SHP77 (cell line): ENCODE measurements at places on chromosomes 4 and X.

DNA sequence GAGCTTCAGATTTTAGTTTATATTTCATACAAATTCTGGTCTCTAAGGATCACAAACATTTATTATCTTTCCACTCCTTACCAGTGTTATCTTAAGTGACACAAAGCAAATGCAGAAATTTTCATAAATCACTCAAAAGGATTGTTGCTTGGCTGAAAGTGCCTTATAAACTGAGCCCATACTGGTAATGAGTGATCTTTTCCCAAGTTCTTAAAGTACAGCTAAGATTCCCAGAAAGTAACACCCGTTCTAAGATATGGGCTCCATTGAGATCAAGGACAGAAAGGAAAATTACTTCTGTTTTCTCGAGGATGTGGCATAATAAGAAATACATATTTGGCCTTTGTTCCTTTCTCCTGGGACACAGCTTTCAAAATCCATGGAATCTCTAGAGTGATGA, 313.7 kb downstream of the ARHGAP24 start:
- DNase-seq, result no peak

DNA sequence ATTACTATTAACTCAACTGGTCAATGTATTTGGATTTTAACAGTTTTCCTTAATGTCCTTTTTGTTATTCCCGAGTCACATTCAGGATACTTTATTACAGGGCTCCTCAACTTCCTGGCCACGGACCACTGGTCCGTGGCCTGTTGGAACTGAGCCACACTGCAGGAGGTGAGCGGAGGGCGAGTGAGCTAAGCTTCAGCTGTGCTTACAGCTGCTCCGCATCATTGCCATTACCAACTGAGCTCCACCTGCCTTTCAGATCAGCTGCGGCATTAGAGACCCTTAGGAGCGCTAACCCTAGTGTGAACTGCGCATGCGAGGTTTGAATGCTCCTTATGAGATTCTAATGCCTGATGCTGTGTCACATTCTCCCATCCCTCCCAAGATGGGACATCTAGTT, 591.7 kb downstream of the CCSER1 start:
- DNase-seq, result peak; percentile 72

DNA sequence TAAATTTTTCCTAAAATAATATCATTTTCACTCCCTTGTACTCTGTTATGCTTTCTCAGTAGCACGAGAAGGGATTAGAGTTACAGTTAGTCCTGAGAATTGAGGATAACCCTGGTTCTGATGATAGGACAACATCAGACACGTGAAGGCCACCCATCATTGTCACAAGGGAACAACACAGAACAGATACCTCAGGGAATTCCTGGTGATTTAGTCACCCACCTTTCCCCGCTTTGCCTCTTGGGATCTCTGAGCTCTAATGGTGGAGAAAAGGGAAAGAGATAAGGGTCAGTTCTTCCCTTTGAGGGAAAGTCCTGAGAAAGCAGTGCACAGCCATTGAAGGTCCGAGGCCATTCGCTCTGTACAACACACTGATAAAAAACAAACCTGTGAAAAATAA, 112.3 kb upstream of the GALNT7 start:
- no peak for DNase-seq

GRCh38 chrX:65203545-65203944, 227.3 kb upstream of the ZC4H2 start:
- DNase-seq, result no peak

GRCh38 chrX:64427281-64427680, 32.0 kb upstream of the MTMR8 start:
- no peak for DNase-seq

DNA sequence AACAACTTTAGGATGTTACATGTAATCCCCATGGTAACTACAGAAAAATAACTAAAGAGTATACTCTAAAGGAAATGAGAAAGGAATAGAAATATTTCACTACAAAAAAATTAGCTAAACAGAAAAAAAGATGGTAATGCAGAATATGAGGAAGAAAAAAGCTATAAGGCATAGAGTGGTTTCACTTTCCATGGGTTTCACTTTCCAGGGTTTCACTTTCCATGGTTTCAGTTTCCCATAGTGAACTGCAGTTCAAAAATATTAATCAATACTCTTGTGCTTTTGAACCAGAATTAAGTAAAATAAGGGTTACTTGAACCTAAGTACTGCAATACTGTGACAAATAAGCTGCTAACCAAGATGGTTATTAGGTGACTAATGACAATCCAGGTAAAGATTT, 42.0 kb downstream of the NPFFR2 start:
- DNase-seq, result no peak

- DNase-seq, result peak; percentile 63
These were observed 36.3 kb upstream of the REST start for GRCh38 chr4:56871371-56871866.

DNA sequence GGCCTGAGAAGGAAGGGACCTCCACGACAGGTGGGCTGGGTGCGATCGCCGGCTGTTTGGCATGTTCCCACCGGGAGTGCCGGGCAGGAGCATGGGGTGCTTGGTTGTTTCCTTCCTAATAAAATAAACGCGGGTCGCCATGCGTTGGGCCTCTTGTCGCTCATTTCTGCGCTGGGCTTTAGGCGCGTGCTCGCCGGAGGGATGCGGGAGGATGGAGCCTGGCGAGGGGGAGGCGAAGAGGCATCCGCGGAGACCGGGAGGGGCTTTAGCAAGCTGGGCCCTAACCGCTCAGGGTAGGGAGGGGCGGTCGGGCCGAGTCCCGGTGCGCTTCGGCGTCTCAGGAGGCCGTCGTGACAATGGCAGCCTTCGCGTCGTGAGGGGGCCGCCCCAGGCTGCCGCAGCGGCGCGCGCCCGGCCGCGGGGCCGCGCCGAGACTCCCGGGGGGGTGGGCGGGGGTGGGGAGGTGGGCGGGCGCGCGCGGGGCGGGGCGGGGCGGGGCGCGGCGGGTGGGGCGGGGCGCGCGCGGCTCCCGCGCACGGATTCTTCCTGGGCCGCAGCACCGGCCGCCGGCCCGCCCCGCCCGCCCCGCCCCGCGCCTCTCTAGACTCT, 476 bp upstream of the GDI1 start:
- no peak for DNase-seq
